ENCODE measurements at places on chromosomes 6 and 20. TPM values are rescaled to one million over a fixed set of nuclear protein-coding genes. Genes with fewer than 3 reads are reported as not detected.

DNA sequence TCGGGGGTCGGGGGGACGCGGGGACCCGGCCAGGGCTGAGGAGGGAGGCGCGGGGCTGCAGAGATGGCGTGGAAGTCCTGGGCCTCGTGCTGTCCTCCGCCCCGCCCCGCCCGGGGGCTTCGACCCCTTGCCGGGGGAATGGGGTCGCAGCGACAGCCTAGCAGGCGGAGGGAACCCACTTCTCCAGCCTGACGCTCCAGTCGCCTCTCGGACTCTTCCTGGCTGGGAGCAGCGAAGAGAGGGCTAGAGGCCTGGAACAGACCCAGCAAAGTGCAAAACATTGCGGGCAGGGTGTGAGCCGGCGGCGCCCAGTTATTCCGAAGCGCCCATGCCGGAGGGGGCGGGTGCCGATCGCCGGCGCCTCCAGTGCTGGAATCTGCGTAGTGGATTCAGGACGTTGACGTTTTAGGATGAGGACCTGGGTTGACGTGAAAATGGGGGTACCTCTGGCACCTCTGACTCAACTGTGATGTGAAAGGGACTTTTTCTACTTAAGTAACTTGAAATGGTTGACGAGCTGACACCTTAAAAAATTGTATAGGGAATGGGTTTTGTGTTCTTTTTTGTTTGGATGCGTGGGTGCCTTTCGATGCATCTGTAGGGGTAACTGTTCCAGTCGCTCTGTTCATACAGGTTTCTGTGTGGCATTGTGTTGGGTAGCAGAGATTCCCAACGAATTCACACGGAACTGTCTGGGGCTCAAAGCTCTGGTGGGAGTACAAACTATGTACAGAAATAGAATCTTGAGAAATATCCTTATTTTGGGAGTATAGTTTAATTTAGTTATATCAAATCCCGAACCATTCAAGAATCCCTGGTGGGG, 1.4 kb downstream of the SLC35F1 start:
- peaks cover 16% of the 10 kb centered on the region for H3K4me1 ChIP-seq
- peaks cover 7% of the 10 kb centered on the region for H3K27me3 ChIP-seq
- peak; percentile 50 for DNase-seq
- peak overlapping the region; percentile 91 for H3K4me3 ChIP-seq
- no peaks in the 10 kb centered on the region for H3K36me3 ChIP-seq

The SLC52A3 gene
- not detected for total RNA-seq

The BPI gene
- total RNA-seq: not detected

GRCh38 chr6:53474010-53474409, 70.9 kb downstream of the GCLC start:
- no peak overlapping the region for H3K4me3 ChIP-seq
- DNase-seq: no peak
- no peaks in the 10 kb centered on the region for H3K36me3 ChIP-seq

DNA sequence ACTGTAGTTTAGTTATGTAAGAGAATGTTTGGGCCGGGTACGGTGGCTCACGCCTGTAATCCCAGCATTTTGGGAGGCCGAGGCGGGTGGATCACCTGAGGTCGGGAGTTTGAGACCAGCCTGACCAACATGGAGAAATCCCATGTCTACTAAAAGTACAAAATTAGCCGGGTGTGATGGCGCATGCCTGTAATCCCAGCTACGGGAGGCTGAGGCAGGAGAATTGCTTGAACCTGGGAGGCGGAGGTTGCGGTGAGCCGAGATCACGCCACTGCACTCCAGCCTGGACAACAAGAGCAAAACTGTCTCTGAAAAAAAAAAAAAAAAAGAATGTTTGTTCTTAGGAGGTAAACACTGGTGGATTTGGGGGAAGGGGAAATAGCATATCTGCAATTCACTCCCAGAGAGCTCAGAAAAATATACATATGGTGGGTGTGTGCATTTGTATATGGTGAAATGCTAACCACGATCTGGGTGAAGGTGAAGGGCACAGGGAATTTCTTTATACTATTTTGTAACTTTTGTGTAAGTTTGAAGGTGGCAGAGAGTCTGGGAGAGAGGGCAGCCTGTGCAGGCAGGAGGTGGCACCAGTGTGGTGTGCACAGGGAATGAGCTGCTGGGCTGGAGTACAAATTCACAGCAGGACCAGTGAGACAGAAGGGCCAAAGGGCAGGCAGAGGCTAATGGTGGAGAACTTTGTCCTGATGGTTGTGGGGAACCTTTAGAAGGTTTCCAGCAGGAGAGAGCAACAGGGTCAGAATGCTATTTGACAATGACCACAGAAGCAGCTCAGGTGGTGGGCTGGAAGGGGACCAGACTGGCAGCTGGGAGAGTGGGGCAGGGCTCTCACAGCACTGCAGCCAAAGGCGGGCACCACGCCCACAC, 42.4 kb downstream of the SSR1 start:
- peaks cover 5% of the 10 kb centered on the region for H3K27me3 ChIP-seq
- peaks cover 12% of the 10 kb centered on the region for H3K4me1 ChIP-seq
- peak overlapping the region; percentile 2 for H3K27ac ChIP-seq
- no peak overlapping the region for H3K4me3 ChIP-seq
- H3K36me3 ChIP-seq: no peaks in the 10 kb centered on the region

The CALHM4 gene
- total RNA-seq: not detected

GRCh38 chr20:24771542-24772061, 177.5 kb upstream of the CST7 start:
- H3K27ac ChIP-seq: no peak overlapping the region
- no peak for DNase-seq
- no peaks in the 10 kb centered on the region for H3K4me1 ChIP-seq
- no peak overlapping the region for H3K4me3 ChIP-seq

The SLC17A1 gene
- total RNA-seq: not detected

The IFT52 gene
- total RNA-seq: 40.3 TPM

The GFRA4 gene
- total RNA-seq: not detected

The LY6G5C gene
- total RNA-seq: 13.8 TPM

- no peak overlapping the region for H3K27ac ChIP-seq
- H3K4me3 ChIP-seq: no peak overlapping the region
- no peaks in the 10 kb centered on the region for H3K4me1 ChIP-seq
- H3K36me3 ChIP-seq: peaks cover 6% of the 10 kb centered on the region
- DNase-seq: no peak
Observed at GRCh38 chr6:55003719-55004430, 157.3 kb downstream of the FAM83B start.

The GRM1 gene
- total RNA-seq: 0.17 TPM

The APCDD1L gene
- total RNA-seq: not detected

DNA sequence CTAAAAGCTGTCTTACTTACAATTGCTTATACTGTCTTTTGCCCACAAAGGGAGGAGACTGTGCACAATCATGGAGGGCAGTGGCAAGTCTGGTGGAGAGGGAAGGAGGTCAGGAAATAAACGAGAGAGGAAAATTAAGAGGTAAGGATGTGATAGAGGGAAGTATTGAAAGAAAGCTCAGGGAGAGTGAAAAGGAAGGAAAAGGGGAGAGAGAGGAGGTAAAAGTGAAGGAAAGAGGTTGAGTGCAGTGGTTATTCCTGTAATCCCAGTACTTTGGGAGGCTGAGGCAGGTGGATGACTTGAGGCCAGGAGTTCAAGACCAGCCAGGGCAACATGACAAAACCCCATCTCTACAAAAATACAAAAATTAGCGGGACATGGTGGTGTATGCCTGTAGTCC, 82.7 kb upstream of the EPB41L1 start:
- no peaks in the 10 kb centered on the region for H3K4me1 ChIP-seq
- H3K4me3 ChIP-seq: no peak overlapping the region
